ENCODE measurements at places on chromosomes 6 and 20.

DNA sequence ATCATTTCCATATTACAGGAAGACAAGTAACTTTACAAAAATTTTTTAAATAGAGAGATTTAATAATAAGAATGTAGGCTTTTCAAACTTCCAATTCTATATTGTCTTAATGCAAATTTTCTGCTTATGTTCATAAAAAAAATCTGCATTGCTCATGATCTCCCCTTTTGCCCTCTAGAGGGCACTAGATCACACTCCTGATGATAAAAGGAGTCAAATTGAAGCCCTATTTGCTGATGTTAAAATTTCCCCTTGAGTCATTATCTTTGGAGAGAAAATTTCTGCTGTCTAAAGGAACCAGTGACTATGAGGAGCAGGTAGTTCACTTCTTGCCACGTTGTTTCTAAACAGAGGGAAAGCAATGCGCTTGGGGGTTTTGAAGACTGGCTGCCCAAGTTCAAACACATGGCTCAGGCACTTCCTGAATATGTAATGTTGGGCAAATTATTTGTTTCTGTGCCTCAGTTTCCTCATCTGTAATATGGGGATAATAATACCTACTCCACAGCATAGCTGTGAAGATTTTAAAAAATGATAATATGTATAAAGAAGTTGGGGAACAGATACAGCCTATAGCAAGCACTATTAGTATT is 874.2 kb downstream of the TFAP2A start:
- DNase-seq, result no peak

DNA sequence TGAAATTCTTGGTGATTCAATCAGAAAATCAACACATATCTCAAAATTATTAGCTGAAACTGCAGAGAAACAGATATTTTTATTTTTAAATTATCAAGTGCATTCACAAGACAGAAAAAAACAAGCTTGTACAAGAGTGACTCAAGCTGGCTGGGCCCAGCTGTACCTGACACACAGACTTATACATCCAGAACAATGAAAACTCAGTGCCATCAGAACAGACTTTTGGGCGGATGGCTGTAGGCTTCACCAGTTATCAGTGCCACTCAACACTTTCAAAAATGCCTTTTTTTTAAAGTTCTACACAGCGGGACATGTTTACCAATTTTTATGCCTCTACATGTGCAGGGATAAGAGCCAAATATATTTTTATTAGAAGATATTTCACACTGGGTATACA is 102.8 kb downstream of the MYB start:
- DNase-seq, result no peak

GRCh38 chr20:35004051-35004725 is 48.5 kb downstream of the MYH7B start:
- DNase-seq, result no peak

GRCh38 chr6:38187811-38188590 is 368.5 kb downstream of the ZFAND3 start:
- no peak for DNase-seq

- DNase-seq, result no peak
These were observed 13.6 kb upstream of the SASH1 start for GRCh38 chr6:148328876-148329555.

GRCh38 chr6:63530991-63531390 is 41.3 kb upstream of the LOC128125822 start:
- DNase-seq, result no peak

GRCh38 chr6:4397307-4397706 is 261.9 kb upstream of the ECI2 start:
- DNase-seq, result no peak

- DNase-seq, result no peak
These were observed 152.3 kb downstream of the ALDH8A1 start for GRCh38 chr6:134797400-134798113.

DNA sequence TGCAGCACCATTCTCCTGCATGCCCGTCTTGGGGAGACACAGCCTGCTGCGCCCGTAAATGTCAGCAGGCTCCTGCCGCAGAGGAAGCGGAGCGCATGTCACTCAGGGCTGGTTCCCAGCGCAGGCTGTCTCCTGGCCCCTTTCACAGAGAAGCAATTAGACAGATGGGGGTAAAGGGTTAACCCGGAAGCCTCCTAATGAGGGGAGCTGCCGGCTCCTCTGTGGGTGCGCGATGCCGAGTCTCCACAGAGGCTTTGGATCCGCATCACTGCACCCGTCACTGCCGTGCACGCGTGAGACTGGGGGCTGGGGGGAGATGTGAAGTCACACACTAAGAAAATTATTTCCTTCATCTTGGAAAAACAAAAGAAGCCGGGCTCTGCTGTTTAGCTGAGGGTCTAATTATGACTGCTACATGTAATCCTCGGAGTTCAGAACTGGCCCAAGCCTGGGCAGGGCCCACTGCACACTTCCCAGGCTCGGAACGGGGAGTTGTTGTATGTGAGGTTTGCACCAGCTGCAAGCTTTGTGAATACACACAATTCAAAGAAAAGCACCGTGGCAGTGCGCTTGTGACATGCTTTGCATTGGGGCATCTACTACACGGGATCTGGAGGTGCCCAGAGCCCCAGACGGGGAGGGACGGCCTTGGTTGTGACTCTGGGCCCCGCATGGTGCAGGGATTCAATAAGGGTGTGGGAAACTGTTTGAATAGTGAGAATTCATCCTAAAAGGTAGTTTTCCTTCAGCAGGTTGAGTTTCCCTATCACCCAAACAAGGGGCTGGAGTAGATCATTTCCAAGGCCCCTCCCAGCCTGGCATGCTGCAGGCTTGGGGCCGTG is 331.6 kb downstream of the TAF4 start:
- no peak for DNase-seq

- DNase-seq, result no peak
These were observed 58.7 kb downstream of the BCKDHB start for GRCh38 chr6:80165143-80165542.
